ENCODE measurements at places on chromosomes 4 and X.

DNA sequence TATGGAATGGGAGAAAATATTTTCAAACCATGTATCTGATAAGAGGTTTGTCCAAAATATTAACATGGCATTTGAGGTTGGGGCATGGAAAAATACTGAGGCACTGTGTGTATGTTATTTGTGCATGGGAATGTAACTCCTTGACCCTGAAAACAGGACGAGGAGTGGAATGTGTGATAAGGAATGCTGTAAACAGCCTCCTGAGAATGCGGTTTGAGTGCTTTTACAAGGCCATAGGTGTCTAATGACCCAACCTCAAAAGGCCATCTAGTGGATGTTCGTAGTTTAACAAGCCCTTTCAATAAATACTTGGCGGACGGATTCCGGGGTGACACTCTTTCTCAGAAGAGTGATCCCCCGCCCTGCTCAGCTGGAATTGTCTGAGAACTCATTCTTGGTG lies 162.9 kb upstream of the USP9X start:
- DNase-seq: peak; percentile 40

DNA sequence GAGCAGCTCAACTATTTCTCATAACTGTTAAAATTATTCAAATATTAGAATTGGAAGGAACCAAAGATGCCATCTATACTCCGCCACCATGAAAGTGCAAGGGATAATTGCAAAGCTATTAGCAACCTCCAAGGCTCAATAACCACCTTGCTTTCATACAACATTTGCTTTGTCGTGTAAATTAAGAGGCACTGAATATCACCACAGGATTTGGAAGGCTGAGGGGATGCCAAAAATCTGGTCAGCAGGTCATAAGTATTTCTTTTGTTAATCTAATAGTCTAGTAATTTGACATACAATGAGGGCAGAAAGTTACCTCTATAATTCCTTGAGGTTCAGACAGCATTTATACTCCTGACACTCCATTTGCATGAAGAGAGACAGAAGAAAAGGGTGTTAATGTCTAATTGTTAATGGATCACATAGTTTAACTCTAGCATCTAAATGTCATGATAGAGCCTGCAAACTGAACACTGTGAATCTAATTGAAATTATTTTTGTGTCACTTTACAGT lies 200.9 kb upstream of the DIAPH2 start:
- DNase-seq: no peak

DNA sequence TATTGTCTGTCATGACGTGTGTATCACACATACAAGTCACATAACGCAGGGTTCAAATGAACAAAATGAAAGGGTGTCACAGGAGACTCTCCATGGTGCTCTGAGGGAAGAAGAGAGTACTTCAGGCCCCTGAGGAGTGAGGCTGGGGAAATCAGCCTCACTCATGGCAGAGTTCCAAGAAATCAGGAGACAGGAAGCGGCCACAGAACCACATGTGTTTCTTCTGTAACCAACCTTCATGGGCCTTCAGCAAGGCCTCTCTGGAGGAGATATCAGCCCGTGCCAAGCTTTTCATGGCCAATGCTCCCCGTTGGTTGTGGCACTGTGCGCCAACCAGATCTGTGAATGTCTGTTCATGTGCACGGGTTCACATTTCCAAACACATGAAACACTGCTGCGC lies 76.0 kb downstream of the NAT8L start:
- DNase-seq: no peak

- no peak for DNase-seq
Measured at GRCh38 chrX:3717742-3718420, 4.4 kb upstream of the PRKX start.

GRCh38 chr4:1082215-1083182 lies 30.9 kb downstream of the RNF212 start:
- DNase-seq: peak; percentile 99

DNA sequence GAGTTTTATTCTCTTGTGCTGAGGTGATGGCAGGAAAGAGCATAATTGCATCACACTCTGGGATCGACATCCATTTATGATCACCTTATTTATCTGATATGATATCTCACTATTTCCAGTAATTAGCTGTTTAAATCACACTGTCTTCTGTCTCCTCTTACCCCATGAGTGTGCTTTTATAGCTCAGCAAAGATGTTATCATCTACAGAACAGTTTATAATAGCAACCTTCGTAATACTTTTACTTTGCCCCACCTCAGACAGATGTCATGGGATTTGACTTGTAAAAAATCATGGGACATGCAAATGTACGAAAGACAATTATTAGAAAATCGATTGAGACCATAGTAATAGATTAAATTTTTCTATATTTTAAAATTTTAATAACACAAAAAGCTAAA lies 1122.3 kb upstream of the PCDH10 start:
- DNase-seq: no peak

- DNase-seq: peak; percentile 85
Measured at GRCh38 chr4:7647600-7648543, 213.1 kb upstream of the PSAPL1 start.

GRCh38 chr4:96525898-96526297 lies 686.0 kb downstream of the PDHA2 start:
- DNase-seq: no peak

DNA sequence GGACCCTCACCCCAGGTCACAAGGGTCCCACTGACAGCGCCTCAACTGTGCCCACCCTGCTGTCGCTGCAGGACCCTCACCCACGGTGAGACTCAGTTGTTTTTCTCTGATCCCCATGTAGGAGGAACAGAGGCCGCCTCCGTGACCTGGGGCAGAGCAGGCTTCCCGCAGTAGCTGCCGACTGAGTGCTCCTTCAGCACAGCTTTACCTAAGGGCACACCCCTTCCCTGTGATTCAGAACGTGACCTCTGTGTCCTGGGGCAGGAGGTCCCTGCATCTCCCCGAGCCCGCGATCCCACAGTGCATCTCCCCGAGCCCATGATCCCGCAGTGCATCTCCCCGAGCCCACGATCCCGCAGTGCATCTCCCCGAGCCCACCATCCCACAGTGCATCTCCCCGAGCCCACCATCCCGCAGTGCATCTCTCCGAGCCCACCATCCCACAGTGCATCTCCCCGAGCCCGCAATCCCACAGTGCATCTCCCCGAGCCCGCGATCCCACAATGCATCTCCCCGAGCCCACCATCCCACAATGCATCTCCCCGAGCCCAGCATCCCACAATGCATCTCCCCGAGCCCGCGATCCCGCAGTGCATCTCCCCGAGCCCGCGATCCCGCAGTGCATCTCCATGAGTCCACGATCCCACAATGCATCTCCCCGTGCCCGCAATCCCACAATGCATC lies 23.6 kb downstream of the PPP2R3B start:
- DNase-seq: no peak

GRCh38 chr4:38509551-38509950 lies 154.4 kb upstream of the KLF3 start:
- DNase-seq: no peak

DNA sequence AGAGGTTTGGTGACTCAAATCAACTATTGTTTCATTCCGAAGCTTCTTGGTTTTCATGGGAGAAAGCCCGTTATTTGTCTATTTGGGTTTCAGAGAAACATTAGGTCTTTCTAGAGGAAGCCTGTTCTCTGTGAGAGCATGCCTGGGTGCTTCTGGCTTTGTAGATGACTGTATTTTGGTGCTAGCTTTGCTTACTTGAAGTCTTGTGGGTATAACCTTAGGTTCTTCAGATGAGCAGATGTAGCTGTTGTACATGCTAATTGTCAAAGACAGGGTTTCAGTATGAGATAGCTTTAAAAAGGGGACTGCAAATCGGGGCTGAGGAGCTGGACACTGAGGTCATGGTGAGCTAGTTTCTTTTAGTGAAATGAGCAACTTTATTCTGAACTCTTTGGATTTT lies 7.9 kb upstream of the STOX2 start:
- DNase-seq: no peak

DNA sequence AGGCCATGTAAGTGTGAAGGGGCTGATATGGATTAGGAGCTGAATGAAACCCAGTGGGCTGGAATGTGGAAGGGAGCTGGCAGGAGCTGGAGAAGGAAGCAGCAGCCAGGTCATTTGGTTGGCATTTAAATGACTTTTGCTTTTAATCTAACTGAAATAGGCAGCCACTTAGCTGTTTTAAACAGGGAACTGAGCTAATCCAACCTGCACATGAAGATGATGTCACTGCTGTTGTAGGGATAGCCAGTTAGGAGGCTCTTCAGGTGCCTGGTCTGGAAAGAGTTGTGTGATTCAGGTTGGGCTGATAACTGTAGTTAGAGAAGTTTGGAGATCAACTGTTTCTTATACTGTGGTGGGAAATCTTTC lies 122.4 kb downstream of the PALLD start:
- peak; percentile 89 for DNase-seq

DNA sequence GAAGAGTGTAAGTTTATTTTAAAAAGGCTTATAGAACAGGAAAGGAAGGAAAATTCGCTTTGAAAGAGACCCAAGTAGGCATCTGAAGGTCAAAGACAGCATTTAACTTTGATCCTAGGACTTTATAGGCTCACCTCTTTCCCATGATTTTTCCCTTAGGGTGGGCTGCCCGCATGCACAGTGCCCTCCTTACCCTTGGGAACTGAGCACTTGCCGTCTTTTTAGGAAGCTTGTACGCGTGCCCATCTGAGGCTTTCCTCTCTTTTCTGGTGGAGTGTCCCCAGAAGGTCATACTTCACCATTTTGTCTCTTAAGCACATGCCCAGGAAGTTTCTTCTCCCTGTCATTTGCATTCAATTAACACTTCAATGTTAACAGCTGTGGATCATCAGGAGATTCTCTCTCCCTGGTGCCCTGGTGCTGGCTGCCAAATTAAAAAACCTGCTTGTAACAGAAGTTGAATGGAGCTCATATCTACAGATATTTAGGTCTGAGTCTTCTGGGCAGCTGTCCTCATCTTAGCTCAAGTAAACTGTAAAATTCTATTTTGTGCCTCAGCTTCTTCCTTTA lies 38.4 kb upstream of the IL9R start:
- no peak for DNase-seq

GRCh38 chr4:165016971-165017370 lies 14.8 kb upstream of the TRIM60 start:
- no peak for DNase-seq

- DNase-seq: no peak
Measured at GRCh38 chr4:26889356-26889755, 28.7 kb downstream of the STIM2 start.

DNA sequence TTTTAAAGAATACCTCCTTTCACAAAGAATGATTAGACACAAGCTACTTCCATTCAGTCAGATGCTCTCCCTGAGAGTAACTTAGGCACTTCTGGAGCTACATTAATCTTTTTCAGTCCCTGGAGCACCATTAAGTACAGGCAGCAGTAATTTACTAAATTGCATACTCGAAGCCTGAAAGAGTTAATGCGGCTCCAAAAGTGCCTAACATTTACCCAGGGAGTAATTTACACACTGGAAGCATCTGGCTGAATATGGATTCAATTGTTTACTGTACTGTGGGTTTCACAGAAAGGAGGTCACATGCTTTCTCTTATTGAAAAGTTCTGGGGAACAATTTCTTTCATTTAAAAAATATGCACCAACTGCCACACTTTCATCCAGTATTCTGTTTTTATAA lies 260.8 kb upstream of the TENM3 start:
- DNase-seq: no peak
